Lung (tissue), 17 donors: ENCODE measurements at places on chromosomes 6 and 20. TPM values are rescaled to one million over a fixed set of nuclear protein-coding genes. Genes with fewer than 3 reads are reported as not detected.

GTSF1L gene
- polyA plus RNA-seq, result not detected

DNA sequence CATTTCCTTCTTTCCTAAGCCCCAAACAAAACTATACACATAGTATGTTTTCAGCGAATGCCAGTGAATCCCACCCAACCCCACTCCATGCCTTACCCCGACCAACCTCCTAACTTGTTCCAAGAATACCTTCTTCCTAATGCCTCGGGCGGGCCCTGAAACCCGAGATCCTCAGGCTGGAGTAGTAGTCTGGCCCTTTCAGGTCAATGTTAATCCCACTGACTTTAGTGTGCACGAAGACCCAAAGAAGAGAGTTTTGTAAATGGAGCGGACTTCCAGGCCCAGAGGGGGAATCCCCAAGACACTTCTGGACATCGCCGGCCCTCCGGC is 394 bp downstream of the YIPF3 start:
- DNase-seq, result no peak

DNA sequence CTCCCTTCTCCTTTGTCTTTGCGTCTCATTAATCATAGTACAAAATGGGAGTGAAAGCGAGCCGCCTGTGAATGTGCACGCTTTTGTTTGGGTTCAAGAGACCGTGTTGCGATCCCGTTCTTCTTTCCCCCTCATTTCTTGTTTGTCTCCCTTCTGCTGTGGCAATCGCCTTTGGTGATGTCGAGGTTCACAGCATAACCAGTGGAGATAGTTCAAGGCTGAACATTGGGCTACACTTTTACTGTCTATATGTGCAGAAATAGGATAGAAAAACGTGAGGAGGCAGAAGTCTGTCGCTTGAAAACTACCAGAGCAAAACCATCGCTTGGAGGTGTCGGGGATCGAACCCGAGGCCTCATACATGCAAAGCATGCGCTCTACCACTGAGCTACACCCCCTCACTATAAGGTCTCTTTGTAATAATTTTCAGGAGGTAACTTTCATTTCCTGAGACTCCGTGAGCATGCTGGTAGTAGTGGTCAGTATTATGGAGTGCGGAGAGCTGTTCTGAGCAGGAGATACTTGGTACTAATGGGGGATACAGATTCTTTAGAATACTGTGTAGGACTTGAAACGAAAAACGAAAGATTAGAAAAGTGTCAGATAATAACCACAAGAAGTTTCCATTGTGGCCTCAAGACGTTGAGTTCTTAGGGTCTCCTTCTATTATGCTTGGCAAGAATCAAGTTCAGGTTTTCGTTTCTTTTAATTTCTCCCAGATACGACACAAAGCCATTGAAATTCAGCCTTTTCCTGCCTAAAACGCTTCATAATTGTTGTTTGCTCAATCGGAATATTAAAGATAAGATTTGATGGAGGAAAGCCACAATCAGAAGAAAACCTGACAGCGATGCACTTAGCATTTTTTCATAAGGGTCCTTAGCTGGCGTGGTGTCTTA is 106.6 kb downstream of the TRIM27 start:
- DNase-seq, result no peak

SLC22A7 gene
- polyA plus RNA-seq, result not detected

GRCh38 chr20:44455126-44455525 is 20.5 kb upstream of the TTPAL start:
- DNase-seq, result no peak

DNA sequence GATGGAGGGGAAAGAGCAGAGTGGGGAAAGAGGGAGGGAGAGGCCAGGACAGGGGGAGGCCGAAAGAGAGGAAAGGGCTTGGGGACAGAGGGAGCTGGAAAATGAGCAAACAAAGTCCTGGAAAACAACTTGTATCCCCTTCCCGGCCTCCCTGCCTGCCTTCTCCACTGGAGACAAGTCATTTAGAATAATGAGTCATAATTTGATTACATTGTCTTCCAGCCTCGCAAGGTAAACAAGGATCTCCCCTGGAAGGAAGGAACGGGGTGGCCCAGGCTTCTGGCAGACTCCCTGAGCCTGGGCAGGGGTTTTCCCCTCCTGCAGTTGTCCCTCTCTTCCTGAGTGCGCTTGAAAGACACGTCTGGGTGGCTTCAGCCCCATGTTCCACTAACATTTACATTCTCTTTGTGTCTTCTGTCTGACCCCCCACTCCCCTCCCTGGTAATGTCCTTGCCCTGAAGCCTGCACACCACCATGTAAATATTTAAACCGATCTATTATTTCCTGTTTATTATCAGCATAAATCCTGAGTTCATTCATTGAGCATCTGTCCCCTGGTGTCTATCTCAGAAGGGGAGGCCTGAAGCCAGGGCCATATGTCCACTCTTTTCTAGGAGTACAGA is 12.1 kb upstream of the MRPS18A start:
- peak; percentile 75 for DNase-seq

DNA sequence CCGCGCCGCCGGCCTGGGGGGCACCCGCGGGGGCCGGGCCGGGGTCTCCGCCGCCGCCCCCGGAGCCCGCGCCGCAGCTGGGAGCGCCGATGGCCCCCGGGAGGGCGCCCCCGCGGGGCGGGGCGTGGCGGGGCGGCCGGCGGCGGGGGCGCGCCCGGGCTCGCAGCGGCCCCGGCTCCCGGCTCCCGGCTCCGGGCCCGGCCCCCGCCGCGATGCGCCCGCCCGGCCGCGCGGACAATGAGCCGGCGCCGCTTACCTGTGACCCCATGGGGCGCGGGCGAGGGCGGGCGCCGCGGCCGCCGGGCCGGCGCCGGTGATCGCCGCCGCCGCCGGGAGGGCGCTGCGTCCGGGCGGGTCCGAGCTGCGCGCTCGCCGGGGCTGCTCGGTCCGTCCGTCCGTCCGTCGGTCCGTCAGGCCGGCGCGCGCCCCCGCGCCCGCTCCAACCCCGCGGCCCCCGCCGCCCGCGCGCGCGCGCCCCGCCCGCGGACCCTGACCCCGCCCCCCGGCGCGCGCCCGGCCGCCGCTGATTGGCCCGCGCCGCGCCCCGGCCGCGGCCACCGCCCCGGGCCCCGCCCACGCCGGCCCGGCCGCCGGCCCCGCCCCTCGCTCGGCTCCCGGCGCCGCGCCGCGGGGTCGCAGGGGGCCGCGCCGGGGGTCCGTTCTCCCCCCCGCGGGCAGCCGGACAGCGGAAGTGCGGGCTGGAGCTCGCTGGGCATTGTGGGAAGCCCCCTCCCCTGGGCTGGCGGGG is at the start of gene ZBTB46:
ZBTB46 (minus strand) TSS at position 424 of the 748 bp plus-strand sequence. CDS start 40,507 bp downstream, outside the sequence.
- peak; percentile 46 for DNase-seq

DNA sequence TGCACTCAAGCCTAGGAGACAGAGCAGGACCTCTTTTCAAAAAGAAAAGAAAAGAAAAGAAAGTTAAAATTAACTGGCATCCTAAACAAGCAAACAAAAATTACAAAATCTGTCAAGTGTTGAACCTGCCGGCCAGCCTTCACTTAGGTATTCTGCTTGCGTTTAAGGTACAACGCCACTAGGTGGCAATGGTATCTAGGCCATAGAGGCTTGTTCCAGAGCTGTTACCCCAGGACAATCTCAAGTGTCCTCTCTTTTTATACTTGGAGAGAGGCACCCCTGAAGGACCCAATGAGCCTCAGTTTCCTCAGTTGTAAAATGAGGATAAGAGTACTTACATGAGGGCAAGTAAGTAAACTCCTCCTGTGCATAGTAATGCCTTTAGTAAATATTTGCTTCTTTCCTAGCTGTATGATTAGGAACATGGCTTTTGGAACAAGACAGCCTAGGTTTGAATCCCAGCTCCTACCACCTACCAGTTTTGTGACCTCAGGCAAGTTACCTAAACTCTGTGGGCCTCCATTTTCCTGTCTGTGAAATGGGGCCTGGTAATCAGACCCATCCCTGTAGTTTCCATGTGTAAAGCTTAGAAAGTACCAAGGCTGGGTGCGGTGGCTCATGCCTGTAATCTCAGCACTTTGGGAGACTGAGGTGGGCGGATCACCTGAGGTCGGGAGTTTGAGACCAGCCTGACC is 5.8 kb upstream of the PACSIN1 start:
- peak; percentile 34 for DNase-seq

HLA-DRB1 gene
- 479 TPM for polyA plus RNA-seq

GRCh38 chr6:322940-323729 is 30.8 kb downstream of the DUSP22 start:
- no peak for DNase-seq

GRCh38 chr6:13479971-13480434 is 7.4 kb downstream of the GFOD1 start:
- DNase-seq, result no peak

GRCh38 chr6:154428897-154429296 is 72.3 kb upstream of the IPCEF1 start:
- DNase-seq, result no peak

DNA sequence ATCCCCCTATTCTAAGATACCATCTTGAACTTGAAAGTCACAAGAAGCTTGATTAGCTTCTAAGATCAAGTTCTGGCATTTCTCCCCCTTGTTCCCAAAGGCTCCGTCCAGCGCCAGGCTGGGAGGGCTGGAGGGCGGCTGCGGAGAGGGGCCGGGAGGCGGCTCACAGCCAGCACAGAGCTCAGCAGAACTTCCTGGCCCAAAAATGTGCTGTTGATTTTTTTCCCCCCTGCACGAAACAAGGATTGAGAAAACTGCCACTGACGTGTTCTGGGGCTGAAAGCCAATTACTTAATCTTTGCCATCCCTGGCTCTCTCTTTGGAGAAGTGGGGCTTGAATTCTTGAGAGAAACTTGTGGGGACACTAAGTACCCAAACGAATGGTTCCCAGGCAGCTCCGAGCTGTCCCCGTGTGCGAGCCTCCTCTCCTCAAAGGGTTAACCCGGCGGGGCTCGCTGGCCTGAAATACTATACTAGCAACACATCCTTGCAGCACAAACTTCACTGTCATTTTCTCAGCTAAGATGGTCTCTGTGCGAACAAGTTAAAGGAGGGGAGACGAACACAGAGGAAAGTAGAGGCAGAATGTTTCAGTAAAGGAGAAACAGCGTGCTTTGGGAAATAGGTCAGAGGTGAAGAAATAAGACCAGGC is 452 bp downstream of the TRAF3IP2 start:
- peak; percentile 89 for DNase-seq

- DNase-seq, result no peak
Measured at GRCh38 chr6:40900791-40901190, 138.2 kb downstream of the UNC5CL start.

B3GAT2 gene
- 0.06 TPM for polyA plus RNA-seq

TMEM151B gene
- 0.02 TPM for polyA plus RNA-seq

TMEM217 gene
- 0.94 TPM for polyA plus RNA-seq

ZSCAN12 gene
- polyA plus RNA-seq, result 1.4 TPM

- DNase-seq, result no peak
Measured at GRCh38 chr6:169398342-169399105, 144.9 kb upstream of the THBS2 start.

TNFRSF6B gene
- 195 TPM for polyA plus RNA-seq

GRCh38 chr6:109424946-109425345 is 15.5 kb downstream of the PPIL6 start:
- DNase-seq, result no peak

MUC21 gene
- 3.3 TPM for polyA plus RNA-seq

GRCh38 chr6:16998461-16998860 is 103.4 kb upstream of the STMND1 start:
- peak; percentile 69 for DNase-seq

TREML1 gene
- 1.2 TPM for polyA plus RNA-seq

GRCh38 chr20:57065646-57066045 is 200.8 kb downstream of the BMP7 start:
- no peak for DNase-seq

SIGLEC1 gene
- 19.2 TPM for polyA plus RNA-seq

GRCh38 chr6:68126089-68126749 is 508.9 kb upstream of the ADGRB3 start:
- no peak for DNase-seq

GRCh38 chr20:11355345-11355744 is 562.3 kb upstream of the BTBD3 start:
- DNase-seq, result no peak

GRCh38 chr6:117270055-117270842 is 4.9 kb downstream of the VGLL2 start:
- DNase-seq, result peak; percentile 45

GRCh38 chr6:5190507-5190906 is 70.2 kb downstream of the LYRM4 start:
- no peak for DNase-seq

- DNase-seq, result no peak
Measured at GRCh38 chr6:160049346-160049745, 72.3 kb upstream of the SLC22A1 start.

CALHM4 gene
- not detected for polyA plus RNA-seq

NOX3 gene
- not detected for polyA plus RNA-seq

DNA sequence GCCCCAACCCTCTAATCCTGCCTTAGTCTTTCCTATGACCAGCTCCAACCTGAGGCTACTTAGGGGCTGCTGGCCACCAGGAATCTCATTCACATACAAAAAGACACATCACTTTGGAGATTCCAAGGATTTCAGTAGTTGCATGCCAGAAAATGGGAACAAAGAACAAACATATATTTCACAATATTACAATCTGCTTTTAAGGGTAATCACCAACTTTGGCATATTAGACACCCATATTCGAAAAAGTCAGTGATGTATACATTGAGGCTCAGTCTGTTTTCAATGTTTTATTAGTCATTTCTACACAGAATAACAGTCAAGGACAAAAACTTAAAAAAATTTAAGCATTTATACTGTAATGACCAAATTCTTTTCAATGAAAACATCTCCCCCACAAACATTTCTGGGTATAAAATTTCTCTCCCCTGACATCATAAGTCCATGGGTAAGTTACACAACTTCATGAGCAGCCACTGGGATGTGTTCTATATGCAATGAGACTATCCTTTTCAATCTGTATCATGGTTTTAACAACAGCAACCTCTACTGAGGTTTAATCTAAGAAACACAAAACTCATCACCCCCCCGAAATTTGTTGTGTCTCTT is 103.5 kb downstream of the MAP7 start:
- no peak for DNase-seq

GRCh38 chr6:155498370-155498769 is 42.7 kb upstream of the NOX3 start:
- DNase-seq, result no peak

DNA sequence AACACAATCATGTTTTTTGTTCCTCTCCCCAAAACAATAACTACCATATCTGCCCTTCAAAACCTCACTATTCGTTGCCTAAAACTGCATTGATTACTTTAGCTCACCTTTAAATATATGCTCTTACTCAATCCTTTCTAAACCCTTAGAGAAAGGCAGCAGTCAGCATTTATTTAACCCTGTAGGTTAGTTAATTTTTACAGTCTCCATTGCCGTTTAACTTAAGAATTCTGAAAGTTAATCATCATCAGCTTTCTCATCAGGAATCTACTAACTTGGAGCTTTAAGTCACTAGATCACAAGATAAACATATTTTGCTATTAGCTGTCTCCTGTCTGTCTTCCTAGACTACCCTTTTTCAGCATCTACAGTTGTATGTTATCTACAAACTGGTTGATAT is 991.9 kb downstream of the EPHA7 start:
- DNase-seq, result no peak

GRCh38 chr6:111129013-111129412 is 41.7 kb downstream of the SLC16A10 start:
- peak; percentile 65 for DNase-seq

- no peak for DNase-seq
Measured at GRCh38 chr6:14020551-14020950, 95.8 kb downstream of the RNF182 start.

GRCh38 chr6:143612186-143612585 is 65.6 kb upstream of the PHACTR2 start:
- no peak for DNase-seq

FAM217A gene
- polyA plus RNA-seq, result not detected
